ENCODE measurements at places on chromosomes 2 and 18.
A peak's percentile ranks its signal among the peaks of the same experiment; 100 is the strongest.

DNA sequence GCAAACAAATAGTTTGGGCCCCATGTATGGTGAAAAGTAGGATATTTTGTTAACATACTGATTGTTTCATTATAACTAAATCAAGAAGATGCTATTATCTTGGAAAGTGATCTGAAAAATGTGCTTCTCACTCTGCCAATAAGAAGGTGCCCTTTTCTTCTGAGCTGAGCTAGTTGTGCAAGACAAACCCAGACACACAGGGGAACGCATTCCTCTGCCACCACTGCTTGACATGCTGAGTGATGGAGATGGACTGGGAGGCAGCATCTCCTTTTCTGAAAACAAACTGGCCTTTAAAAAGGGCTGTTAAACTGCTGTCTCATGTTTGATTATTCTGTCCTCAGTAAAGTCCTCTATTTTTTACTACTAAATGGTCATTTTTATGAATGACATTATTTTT lies 1989.9 kb upstream of the CELF4 start:
- no peak for DNase-seq
- H3K27ac ChIP-seq = no peak overlapping the region
- no peaks in the 10 kb centered on the region for H3K4me1 ChIP-seq
- H3K4me3 ChIP-seq = no peak overlapping the region
- peaks cover 2% of the 10 kb centered on the region for H3K36me3 ChIP-seq

DNA sequence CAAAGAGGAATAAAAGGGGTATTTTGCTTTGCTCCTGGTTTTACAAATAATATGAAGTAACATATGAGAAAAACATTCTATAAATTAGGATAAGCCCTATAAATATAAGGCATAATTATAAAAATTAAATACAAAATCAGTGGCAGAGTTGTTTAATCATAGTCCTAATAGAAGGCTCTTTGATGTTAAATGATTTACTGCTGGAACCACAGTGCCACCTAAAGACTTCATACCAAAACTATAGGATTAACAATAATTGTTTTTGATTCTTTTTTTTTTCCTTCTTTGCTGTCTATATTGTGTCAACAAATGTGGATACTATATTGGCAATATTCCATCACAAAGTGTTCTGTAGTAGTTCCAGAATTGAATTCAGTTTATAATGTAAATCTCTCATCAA lies 837.7 kb upstream of the SLC39A10 start:
- H3K36me3 ChIP-seq = no peaks in the 10 kb centered on the region
- H3K27me3 ChIP-seq = no peaks in the 10 kb centered on the region
- no peak overlapping the region for H3K4me3 ChIP-seq
- no peak for DNase-seq
- no peak overlapping the region for H3K27ac ChIP-seq

- H3K36me3 ChIP-seq = no peaks in the 10 kb centered on the region
- H3K27me3 ChIP-seq = peaks cover 35% of the 10 kb centered on the region
- H3K4me3 ChIP-seq = no peak overlapping the region
- no peak overlapping the region for H3K27ac ChIP-seq
- DNase-seq = no peak
- H3K4me1 ChIP-seq = no peaks in the 10 kb centered on the region
These were observed 73.5 kb downstream of the KCNF1 start for GRCh38 chr2:10985260-10985659.

GRCh38 chr18:15198116-15198389 lies 450.1 kb downstream of the ANKRD30B start:
- DNase-seq = no peak
- H3K4me1 ChIP-seq = no peaks in the 10 kb centered on the region
- no peak overlapping the region for H3K4me3 ChIP-seq
- peaks cover 10% of the 10 kb centered on the region for H3K27me3 ChIP-seq

- H3K36me3 ChIP-seq = peaks cover 11% of the 10 kb centered on the region
- DNase-seq = no peak
- H3K4me1 ChIP-seq = no peaks in the 10 kb centered on the region
- H3K4me3 ChIP-seq = no peak overlapping the region
- H3K27me3 ChIP-seq = no peaks in the 10 kb centered on the region
- peak overlapping the region; percentile 68 for H3K27ac ChIP-seq
These were observed 27.4 kb upstream of the CNNM3 start for GRCh38 chr2:96788442-96789244.

- H3K4me3 ChIP-seq = peak within 1 kb of the TSS; percentile 92
- H3K4me1 ChIP-seq = peaks cover 41% of the 10 kb centered on the region
- peaks cover 9% of the 10 kb centered on the region for H3K36me3 ChIP-seq
- peak; percentile 59 for DNase-seq
These were observed at the start of gene ITM2C for GRCh38 chr2:230864605-230865306. ITM2C (plus strand) TSS chr2:230864942; CDS start chr2:230865026, 84 bp downstream.

- DNase-seq = no peak
- no peak overlapping the region for H3K27ac ChIP-seq
- H3K4me1 ChIP-seq = no peaks in the 10 kb centered on the region
These were observed 49.7 kb downstream of the TSN start for GRCh38 chr2:121804997-121805765.

GRCh38 chr2:25275575-25275965 lies 66.2 kb downstream of the DNMT3A start:
- peak overlapping the region; percentile 94 for H3K27ac ChIP-seq
- DNase-seq = no peak
- H3K4me3 ChIP-seq = peak overlapping the region; percentile 55
- H3K36me3 ChIP-seq = peaks cover 30% of the 10 kb centered on the region
- H3K27me3 ChIP-seq = no peaks in the 10 kb centered on the region

DNA sequence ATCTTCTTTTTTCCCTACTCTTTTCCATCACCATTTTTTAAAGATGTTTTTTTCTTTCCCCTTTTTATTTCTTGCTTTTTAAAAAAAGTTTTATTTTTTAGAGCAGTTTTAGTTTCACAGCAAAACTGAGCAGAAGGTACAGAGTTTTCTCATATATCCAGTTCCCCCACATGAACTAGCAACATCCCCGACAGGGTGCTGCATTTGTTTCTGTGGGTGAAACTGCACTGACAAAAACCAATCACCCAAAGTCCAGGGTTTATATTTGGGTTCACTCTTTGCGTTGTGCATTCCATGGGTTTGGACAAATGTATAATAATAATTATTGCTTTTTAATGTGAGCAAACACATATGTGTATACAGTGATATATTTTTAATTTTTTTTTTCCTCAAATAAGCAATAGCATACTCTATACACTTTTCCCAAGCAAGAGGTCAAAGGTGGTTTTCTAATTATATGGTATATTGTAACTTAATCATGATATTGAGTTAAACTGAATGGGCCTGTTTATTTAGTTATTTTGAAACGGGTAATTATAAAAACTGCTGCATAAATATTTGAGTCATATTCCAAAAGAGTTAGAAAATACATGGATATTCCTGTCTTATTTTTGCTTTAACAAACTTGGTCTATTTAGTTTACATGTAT lies 50.3 kb downstream of the NCK2 start:
- H3K4me3 ChIP-seq = peak overlapping the region; percentile 77
- H3K27me3 ChIP-seq = no peaks in the 10 kb centered on the region
- H3K4me1 ChIP-seq = peaks cover 77% of the 10 kb centered on the region
- peak overlapping the region; percentile 97 for H3K27ac ChIP-seq
- DNase-seq = no peak
